ENCODE measurements at places on chromosomes 7 and 10.

DNA sequence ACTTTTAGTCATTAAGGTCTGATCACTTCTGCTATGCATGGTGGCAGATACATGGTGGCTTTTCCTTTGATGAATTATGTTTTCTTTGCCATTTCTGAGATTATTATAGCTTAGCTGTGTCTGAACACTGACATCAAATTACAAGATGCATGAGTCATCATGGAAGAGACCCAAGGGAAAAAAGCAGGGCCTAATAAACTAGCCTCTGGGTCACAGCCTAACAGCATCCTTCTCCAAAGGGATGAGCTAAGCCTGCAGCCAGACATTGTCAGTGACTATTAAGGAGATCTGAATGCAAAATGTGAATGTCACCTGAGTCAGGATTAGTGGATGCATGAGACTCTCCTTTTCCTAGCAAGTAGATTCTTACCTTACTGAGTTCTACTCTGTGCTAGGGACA, 19.1 kb upstream of the OGDHL start:
- DNase-seq, result peak; percentile 0

GRCh38 chr7:1644341-1645070, 25.6 kb upstream of the ELFN1 start:
- DNase-seq, result no peak

GRCh38 chr7:155763691-155764437, 48.4 kb downstream of the SHH start:
- no peak for DNase-seq

DNA sequence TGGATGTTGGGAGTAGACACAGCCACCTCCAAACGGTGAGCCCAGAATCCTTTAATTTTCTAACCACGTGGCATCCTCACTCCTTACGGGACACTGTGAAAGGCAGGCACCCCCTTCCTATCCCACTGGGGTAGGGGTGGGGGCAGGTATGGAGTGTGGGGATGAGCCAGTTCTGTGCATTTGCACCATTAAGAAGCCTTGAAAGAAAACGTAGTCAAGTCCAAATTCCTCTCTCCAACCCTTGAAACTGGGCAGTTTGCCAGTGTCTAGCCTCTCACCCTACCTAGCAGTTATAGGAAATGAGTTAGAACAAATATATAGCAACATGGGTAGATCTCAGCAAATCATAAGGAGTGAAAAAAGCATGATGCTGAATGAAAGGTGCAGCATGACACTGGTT, 92.4 kb upstream of the LEP start:
- no peak for DNase-seq

GRCh38 chr7:140403878-140404564, at the start of gene RAB19:
RAB19 (plus strand) TSS chr7:140404058; CDS start chr7:140407647, 3,589 bp downstream.
- no peak for DNase-seq

DNA sequence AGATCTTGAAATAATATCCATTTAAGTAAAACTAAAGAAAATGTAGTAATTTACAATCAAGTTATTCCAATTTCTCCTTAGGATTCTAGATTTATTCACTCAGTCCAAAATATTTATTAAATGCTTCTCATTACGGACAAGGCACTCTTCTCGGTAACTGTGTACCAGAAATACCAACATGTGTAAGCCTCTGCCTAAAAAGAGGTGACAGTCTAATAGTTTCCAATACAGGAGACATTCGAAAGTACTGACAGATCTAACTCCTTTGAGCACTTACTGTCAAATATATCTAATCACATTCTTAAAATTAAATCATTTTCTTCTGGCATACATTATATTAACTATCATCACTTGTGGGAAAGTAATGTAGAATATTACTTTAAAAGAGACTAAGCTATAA, 26.9 kb downstream of the TMEM168 start:
- no peak for DNase-seq

GRCh38 chr7:96040250-96040772, 268.0 kb downstream of the DYNC1I1 start:
- no peak for DNase-seq

GRCh38 chr10:93816123-93816747, 58.5 kb downstream of the LGI1 start:
- no peak for DNase-seq

- DNase-seq, result peak; percentile 40
Measured at GRCh38 chr10:21020545-21020944, 123.4 kb upstream of the NEBL start.

DNA sequence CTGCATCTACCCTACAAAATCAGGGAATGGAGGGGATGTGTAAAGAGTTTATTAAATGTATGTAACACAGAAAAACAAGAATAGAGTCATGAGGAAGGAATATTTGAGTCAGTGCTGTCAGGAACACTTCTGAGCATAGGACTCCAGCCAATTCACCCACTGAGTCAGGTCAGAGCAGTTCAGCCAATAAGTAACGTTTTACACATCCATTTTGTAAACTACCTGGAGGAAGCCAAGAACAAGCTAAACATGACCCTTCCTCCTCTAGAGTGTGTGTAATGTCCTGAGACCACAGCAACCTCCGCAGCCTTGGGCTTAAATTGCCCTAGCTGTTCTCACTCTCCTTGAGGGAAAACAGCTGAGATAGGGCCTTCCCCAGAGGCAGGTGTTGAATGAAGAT, 691.5 kb upstream of the LRRN3 start:
- DNase-seq, result no peak

DNA sequence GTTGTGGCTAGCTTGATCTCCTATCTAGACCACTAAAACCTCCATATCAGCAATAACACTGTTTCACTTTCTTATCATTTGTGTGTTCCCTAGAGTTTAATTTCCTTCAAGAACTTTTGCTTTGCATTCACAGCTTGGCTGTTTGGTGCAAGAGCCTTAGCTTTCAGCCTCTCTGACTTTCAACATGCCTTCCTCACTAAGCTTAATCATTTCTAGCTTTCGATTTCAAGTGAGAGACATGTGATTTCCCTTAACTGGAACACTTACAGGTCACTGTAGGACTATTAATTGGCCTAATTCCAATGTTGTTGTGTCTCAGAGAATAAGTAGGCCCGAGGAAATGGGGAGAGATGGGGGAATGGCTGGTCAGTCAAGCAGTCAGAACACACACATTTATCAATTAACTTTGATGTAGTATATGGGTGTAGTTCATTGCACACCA, 10.6 kb upstream of the BPGM start:
- DNase-seq, result no peak

DNA sequence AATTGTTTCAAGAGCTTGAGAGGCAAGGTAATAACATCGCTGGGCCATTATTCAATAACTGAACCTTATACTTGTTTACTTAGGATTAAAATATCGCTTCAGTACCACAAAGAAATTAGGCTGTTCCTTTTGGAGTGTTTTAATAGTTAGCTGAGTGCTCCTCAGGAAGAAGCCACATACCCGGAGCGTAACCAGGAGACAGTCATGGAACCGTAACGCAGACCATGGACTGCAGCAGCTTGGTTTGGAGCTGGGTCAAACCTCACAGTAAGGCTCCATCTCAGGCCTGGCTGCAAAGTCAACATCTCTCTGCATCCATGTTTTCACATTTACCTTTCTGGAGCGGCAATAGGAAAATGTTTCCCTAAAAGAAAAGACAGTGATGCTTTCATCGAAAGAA, 599.0 kb downstream of the TNS3 start:
- no peak for DNase-seq

DNA sequence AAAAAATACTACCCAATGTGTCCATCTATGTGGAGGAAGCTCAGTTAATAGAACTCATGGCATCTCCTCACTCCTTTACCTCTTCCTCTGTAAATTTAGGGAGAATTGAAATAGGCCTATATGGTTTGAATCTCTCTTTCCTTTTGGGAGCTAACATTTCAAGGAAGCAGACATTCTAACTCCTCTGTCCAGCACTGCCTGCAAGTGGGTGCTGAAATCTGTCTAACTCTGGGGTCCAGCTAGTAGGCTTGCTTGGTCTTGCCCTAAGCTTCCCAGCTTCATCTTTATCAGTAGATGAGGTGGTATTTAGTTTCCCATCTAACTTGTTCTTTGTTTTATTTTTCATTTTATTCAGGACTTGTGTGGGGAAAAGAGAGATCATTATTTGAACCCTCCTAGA, 23.2 kb downstream of the CYCS start:
- no peak for DNase-seq

GRCh38 chr7:132872034-132872433, 209.9 kb downstream of the CHCHD3 start:
- no peak for DNase-seq

- no peak for DNase-seq
Measured at GRCh38 chr7:37488163-37488764, 39.6 kb upstream of the ELMO1 start.

GRCh38 chr10:121900443-121901174, 27.2 kb downstream of the ATE1 start:
- no peak for DNase-seq

DNA sequence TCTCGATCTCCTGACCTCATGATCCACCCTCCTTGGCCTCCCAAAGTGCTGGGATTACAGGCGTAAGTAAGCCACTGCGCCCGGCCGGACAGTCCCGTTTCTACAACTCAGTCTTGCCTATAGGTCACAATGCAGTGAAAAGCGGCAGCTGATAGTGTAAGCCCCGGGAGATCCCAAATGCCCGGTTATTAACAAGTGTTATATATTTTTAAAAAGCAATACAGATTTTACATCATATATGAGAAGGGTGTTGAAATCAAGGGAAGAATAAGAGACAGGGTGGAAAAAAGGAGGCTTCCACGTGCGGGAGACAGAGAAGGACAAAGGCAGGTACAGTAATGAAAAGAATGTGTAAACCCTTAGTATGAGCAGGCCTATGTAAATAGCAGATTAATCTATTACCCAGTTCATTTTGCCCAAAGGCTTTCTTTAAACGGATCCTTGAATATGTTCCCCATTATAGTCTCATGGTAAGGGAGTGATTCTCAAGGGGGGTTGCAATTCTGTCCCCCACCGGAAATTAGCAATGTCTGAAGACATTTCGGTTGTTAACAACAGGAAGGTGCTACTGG, 170.8 kb downstream of the PDE1C start:
- no peak for DNase-seq

GRCh38 chr10:32949221-32949678, 8.8 kb downstream of the ITGB1 start:
- DNase-seq, result no peak

DNA sequence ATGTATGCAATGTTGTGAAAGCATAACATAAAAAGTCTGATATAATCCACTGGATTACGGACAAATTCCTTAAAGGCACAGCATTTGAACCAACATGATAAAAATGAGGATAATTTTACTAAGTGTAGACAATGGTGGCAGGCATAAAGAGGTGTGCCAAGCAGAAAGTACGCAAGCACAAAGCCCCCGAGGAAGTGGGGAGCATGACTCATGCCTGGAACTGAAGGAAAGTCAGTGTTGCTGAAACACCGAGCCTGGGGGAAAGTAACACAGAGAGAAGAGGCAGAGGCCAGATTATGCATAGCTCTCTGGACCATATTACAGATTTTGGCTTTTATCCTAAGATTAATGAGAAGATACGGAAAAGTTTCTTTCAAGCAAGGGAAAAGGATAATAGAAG, 490.0 kb upstream of the PHF14 start:
- no peak for DNase-seq

DNA sequence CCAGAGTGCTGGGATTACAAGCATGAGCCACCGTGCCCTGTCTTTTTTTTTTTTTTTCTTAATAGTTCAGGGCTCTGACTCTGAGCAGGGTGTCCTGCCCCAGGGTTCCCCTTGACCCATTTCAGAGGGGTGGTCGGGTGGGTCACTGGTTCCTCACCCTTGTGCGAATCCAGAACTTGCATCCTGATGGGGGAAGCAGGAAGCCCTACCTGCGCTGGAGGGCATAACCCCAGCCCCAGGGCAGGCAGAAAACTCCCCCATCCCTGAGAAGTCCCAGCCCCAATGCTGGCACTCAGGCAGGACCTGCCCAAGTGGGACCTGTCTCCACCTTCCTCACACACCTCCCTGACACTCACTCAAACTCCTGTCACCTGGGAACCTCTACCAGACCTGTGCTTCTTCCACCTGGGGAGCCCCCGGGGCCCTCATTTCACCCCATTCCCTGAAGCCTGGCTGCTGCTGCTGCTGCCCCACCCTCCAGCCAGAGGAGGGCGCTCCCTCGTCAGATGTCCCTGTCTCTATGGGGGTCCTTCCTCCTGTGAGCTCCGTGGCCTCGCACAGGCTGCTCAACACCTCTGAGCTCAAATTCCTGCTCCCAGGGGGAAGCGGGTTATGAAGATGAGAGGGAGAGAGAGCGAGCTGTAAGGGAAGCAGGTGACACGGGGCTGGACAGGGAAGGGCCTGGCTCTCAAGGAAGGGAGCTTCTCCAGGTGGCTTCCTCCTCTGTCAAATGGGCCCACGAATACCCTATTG, 15.1 kb upstream of the ZNF273 start:
- no peak for DNase-seq

GRCh38 chr7:27179503-27180430, 5.3 kb downstream of the HOXA11 start:
- DNase-seq, result no peak

DNA sequence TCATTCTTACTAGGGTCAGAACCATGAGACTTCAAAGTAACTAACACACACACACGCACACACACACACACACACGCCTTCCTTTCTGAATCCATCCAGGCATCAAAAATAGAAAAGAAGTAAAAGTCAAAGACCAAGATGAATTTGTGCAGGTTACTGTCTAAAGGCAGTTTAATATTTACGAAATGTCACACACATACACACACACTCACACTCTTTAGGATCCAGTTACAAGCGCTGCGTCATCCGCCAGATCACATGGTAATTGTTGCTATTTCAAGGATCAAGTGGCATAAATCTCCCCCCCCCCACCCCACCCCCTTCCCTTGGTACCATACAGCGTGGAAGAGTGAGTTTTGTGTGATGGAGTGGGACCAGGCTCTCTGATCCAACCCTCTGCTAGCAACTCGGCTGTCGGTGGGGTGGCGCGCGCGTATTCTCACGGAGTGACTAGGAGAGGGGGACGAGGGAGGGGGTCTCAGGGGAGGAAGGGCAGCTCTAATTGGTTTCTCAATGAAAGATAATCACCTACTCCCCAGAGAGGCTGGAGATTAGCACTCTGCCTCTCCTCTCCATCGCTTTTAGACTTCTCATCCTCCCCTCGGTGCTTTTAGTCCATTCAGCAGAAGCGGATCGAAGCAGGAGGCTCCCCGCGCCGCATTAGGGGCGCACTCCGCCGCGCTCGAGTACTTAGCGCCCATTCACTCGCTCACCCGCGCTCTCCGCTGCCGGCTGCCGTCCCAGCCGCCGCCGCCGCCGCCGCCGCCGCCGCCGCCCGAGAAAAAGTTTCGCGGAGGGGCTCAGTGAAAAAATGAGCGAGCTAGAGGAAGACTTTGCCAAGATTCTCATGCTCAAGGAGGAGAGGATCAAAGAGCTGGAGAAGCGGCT, 83.5 kb upstream of the PRKG1 start:
- no peak for DNase-seq

DNA sequence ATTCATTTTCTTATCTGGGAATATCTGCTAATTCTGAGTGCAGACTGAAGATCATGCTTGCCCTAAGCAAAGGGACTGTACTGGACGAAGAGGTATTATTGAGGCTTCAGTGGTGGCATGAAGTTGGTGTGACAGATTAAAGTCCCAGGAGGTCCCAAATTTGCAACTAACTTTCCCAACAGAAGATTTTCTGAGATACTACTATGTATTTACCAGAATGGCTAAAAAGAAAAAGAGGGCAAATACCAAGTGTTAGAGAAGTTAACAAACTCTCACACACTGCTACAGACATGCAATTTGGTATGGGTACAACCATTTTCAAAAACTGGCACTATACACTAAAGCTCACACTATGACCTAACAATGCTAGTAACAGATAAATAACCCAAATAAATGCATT, 28.3 kb downstream of the IDE start:
- no peak for DNase-seq

GRCh38 chr7:151590850-151591771, 71.4 kb upstream of the RHEB start:
- DNase-seq, result no peak
